ENCODE measurements at places on chromosomes 6 and 20. TPM values are rescaled to one million over a fixed set of nuclear protein-coding genes. Genes with fewer than 3 reads are reported as not detected.

MRPL14 gene
- total RNA-seq: 47.4 TPM

CD93 gene
- 7.9 TPM for total RNA-seq

EYA4 gene
- total RNA-seq: 0.20 TPM

DNA sequence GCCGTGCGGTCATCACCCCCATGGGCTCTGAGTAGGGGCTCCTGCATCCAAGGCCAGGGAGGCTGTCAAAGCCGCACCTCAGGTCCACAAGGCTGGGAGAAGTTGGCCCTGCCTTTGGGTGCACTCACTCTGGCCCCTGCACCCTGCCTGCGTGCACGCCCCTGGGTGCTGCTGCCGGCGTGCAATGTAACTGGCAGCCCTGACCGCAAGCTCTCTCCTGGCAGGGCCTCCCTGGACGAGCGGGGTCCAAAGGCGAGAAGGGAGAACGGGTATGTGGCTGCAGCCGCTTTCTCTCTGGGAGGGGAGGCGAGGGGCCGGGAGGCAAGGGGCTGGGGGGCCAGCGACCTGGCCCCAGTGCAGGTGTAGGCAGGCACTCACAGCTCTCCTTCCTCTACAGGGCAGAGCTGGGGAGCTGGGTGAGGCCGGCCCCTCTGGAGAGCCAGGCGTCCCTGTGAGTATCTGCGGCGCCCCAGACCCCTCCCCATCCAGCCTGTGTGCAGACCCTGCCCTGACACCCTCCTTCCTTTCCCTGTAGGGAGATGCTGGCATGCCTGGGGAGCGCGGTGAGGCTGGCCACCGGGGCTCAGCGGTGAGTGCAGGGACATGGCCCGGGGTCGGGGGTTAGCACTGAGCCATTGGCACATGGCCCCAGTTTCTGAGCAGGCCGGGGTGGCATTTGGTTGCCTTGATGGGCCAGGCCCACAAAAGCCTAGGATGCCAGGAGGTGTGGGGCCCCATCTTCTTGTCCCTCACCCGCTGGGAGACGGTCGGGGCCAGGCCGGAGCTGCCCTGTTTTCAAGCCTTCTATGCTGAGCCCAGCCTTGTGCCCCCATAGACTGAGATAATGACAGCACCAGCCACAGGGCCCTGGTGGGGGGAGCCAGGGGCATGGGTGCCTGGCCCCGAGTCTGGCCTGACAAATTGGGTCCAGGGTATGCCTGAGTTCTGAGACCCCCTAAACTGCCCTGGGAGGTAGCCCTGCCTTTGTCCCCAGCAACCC lies 12.7 kb downstream of the COL9A3 start:
- ATAC-seq: no peak

GRCh38 chr20:17972121-17972520 lies 3.3 kb downstream of the MGME1 start:
- no peak for ATAC-seq

DNA sequence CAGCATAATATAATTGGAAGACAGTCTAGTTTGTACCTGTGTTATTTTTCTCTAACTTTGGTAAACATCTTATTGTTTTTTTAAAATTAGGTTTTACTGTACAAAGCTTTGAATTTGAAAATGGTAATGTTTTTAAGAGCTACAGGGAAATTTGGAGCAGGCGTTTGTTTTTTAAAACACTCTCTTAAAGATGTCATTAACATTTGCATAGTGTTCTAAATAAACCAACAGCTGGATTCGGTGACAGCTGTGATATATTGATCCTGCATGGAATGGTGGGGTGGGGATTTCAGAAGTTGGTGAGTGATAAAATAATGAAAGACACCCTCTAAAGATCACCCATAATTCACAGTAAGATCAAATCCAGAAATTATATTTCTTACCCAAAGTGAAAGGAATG lies 97.9 kb upstream of the PRL start:
- no peak for ATAC-seq

GRCh38 chr6:7550433-7550801 lies 8.9 kb downstream of the DSP start:
- no peak for ATAC-seq

GRCh38 chr20:53857723-53858236 lies 212.6 kb downstream of the BCAS1 start:
- no peak for ATAC-seq

ATP6V1G2 gene
- not detected for total RNA-seq

ULBP3 gene
- total RNA-seq: 3.8 TPM

DNA sequence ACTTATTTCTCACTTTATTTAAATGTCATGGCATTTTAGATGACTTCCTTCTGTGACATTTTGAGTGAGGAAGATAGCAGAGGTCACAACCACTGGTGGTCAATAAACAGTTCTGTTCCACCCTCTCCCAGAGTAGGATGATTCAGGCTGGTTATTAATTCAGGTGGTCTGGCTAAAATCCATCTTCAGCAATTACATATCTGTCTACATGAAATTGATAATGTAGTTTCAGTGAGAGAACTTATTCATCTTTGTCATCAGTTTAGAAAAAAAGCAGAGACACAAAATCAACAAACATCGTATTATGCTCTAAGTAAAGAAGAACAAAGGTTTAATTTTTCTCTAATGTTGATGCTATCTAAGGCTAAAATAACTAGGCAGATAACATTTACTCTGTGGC lies 525.5 kb downstream of the TENT5A start:
- no peak for ATAC-seq

TUBB1 gene
- total RNA-seq: not detected

DNA sequence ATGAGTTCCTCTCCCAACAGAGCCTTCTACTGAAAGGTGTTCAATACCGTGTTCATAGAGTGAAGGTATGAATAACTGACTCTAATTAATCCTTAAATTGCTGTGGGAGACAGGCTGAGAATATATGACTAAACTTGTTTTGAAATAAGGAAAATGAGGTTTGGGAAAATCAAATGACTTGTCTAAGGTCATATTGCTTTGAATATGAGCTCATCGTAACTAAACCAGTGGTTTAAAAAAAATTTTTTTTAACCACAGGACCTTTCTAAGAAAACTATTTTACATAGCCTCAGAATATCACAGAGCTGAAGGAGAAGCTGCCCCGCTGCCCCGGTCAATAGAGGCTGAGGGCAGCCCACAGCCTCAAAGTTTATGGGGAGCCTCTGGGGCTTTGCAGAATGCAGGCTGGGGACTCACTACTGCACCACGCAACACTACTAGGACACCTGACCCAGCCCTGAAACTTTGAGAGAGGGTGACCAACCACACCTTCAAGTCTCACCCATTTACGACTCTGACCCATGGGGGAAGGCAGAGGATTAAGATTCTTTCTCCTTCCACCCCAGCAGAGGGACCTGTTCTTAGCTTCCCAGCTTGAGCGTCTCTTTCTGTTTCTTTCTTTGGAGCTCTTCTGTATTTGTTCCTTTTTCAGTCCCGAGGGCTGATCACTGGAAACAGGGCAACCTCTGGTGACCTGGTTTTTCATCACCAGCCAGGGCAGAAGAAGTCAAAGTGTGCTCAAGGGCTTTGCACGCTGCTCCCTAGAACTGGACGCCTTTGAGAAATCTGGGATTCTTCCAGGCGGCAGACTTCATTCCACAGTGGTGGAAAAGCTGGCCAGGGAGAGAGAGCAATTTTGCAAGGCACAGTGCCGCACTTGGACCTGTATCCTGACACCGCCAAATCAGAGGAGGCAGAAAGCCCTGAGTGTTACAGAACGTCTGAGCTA lies 220.2 kb downstream of the ATXN1 start:
- no peak for ATAC-seq

- ATAC-seq: peak; percentile 29
Observed at GRCh38 chr6:168313431-168314011, 6.1 kb downstream of the DACT2 start.

GRCh38 chr6:134821928-134822864 lies 127.7 kb downstream of the ALDH8A1 start:
- no peak for ATAC-seq

- peak; percentile 35 for ATAC-seq
Observed at GRCh38 chr6:151005896-151006632, 140.6 kb downstream of the MTHFD1L start.

LRRC73 gene
- 0.20 TPM for total RNA-seq

GRCh38 chr20:9129756-9130155 lies 60.9 kb downstream of the PLCB4 start:
- no peak for ATAC-seq

DNA sequence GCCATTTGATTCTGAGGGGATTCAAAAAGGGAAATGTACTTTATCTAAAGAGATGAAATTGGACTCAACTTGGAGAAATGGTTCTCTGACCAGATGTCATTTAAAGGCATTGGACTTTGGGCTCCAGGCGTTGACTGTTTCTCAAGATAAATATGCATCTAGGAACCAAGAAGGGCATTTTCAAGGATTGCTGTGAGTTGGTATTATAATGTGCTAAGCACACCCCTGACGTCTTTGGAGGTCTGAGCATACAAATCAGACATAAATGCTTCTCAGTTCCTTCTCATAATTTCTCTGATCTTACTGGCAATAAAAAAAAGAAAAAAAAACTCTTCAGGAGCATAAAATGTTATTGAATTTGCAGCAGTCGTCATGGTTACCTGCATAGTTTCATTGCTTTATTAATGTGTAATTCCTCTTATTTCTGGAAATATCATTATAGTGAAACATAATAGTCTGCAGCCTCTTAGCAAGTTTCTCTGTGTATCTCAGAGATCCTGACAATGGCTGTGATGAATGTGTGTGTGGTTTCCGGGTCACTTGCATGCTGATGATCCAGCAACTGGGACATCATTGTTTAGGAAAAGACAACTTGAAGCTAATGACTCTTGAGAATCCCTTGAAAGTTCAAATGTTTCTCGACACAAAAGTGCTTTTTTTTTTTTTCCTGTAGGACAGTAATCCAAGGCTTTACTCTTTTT lies 136.0 kb downstream of the AIG1 start:
- no peak for ATAC-seq

DNA sequence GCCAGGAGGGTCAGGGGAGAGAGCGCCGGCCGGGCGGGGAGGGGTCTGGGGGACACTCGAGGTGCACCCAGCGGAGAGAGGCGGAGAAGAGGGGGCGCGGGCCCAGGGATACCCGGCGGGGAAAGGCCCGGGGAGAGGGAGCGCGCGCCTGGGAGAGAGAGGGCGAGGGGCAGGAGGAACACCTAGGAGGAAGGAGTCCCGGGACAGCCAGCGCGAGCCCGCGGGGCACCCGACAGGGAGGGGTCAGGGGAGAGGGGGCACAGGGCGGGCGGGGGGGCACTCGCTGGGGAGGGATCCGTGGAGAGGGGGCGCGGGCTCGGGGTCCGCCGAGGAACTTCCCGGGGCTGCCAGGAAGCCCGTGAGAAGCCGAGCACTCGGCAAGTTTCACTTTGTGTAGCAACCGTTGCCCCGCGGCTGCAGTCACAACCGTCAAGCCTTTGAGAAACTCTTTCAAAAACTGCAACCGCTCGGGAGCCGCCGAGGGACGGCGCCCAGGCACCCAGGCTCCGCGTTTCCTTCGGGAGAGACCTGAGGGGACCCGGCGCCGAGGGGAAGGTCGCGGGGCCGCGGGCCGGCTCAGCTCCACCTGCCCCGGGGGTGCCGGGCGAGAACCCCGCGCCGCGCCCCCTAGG lies 471 bp downstream of the EZR start:
- ATAC-seq: peak; percentile 44

Measured in esophagus mucosa (tissue), 1 donor.